OCI-LY7 (cell line): ENCODE measurements at places on chromosomes 3 and 15.
A peak's percentile ranks its signal among the peaks of the same experiment; 100 is the strongest.

GRCh38 chr3:179113903-179114302, 34.3 kb upstream of the PIK3CA start:
- DNase-seq = no peak

GRCh38 chr3:143358155-143358792, 238.7 kb downstream of the CHST2 start:
- no peak for DNase-seq

GRCh38 chr15:41331833-41332193, 578 bp downstream of the OIP5 start:
- peak; percentile 31 for DNase-seq

DNA sequence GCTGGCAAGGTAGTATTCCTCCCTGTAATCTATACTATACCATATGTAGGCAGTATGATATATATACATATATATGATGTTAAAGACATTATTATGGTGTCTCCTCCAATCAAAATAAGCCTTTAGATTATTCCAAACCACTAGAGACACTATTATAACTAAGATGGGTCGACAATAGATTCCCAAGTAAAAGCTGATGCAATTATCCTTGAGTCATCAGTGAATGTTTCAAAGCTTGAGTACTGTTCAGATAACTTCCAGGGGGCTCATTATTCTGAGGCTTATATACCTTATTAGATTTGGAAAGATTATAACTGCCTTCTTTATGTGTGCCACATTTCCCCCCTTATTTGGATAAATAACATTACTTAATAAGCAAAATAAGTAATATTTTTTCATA, 11.9 kb upstream of the C3orf38 start:
- no peak for DNase-seq

DNA sequence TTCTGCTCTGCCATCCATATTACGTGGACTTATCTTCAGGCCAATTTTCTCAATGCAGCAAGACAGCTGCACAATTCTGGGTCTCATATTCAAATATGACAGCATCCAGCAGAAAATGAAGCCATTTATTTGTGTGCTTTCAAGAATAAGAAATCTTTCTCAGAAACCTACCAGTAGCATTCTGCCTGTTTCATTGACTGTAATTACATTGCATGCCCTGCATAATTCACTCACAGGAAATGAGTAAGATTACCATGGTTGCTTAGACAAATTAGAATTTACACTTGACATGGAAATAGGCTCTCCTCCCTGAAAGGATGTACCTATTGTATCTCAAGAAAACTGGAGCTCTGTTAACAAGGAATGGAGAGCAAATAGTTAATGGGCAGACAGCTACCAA, 346.6 kb upstream of the DCBLD2 start:
- no peak for DNase-seq

DNA sequence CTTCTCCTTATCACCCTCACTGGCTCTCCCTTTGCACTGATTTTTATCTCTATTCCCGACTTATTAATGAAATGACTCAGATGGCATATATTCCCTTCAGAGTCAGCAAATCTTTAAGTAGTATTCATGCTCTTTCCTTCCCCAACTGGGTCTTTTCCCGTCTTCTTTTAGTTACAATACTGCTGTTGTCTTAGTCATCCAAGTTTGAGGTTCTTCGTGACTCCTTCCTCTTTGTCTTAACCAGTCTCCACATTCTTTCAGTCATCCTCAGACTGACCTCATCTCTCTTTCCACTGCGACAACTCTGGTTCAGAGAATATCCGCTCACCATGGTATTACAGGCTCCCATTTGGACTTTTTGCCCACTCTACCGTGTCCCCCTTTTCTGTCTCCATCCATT, 12.4 kb downstream of the WDR5B start:
- DNase-seq = no peak

GRCh38 chr3:127637546-127637945, 8.6 kb downstream of the PODXL2 start:
- peak; percentile 42 for DNase-seq

- DNase-seq = no peak
These were observed 9.8 kb upstream of the BMF start for GRCh38 chr15:40118473-40118872.

DNA sequence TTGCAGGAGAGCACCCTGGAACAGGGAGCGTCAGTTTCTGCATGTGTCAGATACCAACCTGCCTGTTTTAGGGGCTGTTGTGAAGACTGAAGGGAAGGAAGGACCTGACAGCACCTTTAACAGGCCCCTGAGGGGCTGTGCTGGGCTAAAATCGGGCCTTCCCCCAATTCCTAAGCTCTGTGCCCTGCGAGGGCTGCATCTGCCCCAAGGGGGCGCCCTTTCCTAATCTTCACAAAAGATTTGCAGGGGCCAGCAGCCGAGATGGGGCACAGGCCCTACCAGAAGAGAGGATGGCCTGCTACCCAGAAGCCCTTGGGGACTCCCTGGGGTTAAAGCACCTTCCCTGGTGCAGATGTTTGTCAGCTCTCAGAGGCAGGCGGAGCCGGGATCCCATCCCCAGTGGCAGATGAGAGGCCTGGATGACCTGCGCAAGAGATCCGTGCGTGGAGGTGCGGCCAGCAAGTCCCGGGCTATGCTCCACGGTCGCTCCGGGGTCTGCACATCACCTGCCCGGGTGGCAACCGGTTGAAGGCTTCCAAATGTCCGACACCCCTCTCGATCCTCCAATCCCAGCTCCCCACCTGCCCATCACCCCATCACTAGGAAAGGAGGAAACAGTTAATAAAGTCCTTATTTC, 53.6 kb downstream of the RHCG start:
- DNase-seq = peak; percentile 82

- no peak for DNase-seq
These were observed 27.2 kb downstream of the TBL1XR1 start for GRCh38 chr3:177169936-177170722.

- no peak for DNase-seq
These were observed 555.9 kb downstream of the IGSF11 start for GRCh38 chr3:118478706-118479276.

GRCh38 chr15:42070976-42071350, 23.4 kb downstream of the PLA2G4D start:
- DNase-seq = no peak

- no peak for DNase-seq
These were observed 16.1 kb upstream of the AGBL1 start for GRCh38 chr15:86063356-86064095.

DNA sequence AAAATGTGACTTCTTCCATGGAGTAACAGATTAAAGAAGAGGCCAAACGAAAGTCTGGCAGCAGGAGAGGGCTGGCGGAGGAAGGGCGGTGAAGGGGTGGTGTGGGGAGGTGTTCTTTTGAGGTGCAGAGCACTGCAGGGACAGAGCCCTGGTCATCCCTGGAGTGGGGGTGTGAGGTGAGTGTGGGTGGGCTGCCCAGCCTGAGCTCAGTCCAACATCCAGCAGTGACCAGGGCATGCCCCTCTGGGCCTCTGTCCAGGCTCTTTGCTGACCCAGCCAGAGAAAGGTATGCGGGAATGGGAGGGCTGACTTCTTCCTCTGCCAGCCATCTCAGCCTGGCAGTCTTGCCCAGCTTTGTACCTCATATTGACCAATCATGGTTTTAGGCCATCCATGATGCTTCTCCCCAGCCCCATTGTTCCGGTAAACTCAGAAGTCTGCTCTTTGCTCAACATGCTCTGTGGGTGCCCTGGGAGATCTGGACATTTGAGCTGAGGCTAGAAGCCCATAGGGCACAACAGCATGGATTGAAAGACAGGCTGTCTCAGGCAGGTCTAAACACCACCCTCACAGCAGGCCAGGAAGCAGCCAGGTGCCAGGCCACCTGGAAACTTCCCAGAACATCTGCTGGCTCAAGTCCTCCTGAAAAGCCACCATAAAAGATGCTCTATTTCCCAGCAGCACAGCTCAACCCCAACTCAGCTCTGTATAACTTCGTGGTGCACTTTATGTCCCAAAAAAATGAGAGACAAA, 25.9 kb upstream of the CXCR6 start:
- DNase-seq = no peak

DNA sequence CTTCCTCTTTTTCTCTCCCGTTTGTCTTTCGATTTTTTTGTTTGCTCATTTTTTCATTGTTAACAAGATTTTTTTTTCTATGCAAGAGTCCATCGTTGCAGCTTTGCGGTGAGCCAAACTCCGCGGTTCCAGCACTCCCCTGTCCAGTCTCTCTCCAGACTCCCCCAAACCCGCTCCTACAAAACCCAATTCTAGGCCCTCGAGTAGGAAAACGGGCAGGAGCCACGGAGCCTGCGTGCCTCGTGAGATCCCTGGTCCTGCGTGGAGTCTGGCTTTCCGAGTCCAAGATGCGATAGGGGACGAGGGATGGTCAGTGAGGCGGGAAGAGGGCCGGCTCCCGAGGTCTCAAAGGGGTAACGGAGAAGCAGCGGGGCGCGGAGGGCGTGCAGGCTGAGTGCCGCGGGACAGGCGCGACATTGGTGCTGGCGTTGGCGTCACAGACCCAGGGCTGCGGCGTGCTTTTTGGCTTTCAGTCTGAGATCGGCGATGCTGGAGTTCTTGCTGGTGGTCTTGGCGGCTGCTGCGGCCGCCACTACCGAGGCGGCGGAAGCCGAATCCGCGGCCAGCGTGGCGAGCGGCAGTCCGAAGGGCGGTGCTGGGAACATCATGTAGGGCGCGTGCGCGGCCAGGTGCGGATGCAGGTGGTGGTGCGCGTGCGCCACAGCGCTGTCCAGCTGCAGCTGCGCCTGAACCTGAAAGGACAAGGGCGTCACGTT, 8.5 kb downstream of the SHOX2 start:
- DNase-seq = peak; percentile 84

GRCh38 chr15:70920981-70921696, 28.5 kb downstream of the LRRC49 start:
- no peak for DNase-seq

DNA sequence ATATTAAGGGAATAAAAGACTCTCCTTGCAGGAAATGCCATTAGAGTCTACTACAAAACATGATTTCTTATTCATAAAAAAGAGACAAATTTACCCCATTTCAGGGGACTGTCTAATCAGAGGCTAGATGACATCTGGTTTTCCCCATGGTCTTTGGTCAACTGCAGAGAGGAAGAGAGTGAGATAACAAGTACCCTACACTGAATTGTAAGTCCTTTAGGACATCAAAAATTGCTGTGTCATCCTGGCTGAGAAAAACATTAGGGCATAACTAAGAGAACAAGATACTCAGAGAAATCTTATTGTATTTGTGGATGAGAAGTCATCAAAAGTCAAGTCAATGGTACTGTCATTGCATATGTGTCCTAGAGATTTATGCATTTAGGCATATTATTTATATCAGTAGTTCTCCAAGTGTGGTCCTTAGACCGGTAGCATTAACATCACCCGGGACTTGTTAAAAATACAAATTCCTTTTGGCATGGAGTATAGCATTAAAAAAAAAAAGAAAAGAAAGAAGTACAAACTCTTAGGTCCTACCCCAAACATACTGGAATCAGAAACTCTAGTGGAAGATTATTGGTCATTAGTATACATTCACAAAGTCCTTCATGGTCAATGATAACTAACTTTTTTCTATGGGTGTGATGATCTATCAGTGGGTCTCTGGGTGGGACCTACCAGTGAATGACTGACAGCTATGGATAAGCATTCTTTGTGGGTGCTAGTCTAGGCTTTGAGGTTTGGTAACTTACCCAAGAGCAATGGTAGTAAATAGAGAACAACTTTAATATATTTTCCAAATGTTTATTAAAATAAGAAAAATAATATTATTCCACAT, 29.0 kb upstream of the TBC1D5 start:
- DNase-seq = no peak

GRCh38 chr15:44788748-44789147, 52.4 kb downstream of the TRIM69 start:
- no peak for DNase-seq

DNA sequence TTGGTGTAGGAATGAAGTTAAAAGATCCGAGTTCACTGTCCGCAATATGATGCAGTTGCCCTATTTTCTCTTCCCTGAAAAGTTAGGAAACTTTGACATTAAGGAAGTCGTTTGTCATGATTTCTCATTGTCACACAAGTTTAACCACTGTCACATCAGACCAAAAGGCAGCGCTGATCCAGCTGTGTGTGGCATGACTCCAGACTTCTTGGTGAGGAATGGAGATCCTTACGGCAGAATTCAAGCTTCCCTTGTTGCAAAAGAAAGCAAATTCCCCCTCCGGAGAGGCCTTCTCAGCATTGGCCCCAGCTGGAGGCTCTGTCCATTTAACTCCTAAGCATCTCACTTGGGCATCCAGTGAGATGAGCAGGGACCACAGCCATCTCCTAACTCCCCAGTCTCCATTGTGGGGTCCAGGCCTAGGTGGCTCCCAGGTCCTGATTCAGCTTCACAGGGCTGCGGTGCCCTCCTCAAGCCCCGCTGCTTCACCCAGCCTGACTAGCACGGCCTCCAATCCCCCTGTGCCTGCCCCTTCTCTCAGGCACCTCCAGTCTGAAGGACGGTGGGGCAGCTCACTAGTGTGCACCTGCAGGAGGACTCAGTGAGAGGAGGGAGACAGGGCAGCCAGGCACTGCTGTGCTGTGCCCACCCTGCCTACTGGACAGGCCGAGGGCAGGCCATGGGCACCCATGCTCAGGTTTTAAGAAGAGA, 159.5 kb downstream of the CHSY1 start:
- no peak for DNase-seq

DNA sequence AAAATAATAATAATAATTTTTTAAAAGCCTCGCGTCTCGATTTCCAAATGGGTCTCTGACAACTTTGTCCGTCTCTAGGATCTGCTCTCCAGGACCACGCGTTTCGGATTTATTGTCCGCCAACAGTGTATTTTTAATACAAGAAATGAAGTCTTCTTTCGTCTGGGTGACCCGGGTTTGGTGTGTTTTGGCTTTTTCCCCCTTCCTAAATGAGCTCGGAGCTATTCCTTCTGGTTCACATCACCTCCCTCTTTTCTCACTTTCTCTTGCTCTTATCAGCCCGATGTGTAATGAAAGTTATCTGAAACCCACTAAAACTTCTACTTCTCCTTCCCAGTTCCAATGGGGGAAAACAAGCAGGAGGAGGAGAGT, 516.7 kb downstream of the MECOM start:
- no peak for DNase-seq

DNA sequence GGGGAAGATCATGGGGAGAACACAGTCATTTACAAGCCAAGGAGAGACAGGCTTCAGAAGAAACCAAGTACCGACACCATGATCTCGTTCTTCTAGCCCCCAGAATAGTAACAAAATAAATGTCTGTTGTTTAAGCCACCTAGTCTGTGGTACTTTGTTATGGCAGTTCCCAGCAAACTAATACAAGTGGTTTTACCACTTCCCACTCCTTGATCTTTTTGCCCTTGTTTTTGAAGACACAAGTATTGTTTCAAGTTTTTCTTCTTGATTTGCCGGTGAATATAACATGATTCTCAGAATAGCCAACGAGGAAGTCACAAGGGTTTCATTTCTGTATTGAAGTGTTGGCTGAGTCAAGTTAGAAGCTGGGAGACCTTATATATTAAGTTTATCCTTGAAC, 220.3 kb downstream of the SOX2 start:
- DNase-seq = peak; percentile 61

GRCh38 chr15:58390655-58391054, 41.1 kb upstream of the LIPC start:
- DNase-seq = no peak

DNA sequence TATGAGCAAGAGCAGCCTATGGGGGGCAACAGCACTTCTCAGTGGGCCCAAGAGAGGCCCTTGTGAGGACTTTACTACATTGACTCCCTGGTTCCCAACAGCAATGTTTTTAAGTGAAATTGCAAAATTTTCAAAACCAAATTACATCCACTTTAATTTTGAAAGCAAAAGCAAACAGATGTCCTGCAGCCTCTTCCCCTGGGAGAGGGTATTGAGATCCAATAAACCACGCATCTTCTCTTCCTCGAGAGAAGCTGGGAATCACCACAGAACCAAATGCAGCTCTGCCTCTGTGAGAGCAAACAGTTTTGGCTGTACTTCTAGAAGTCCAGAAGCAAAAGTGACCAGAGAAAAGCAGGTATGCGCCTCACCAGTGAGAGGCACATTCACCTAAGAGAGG, 25.2 kb downstream of the NMNAT3 start:
- DNase-seq = no peak
